ENCODE measurements at places on chromosomes 1 and 21. TPM values are rescaled to one million over a fixed set of nuclear protein-coding genes. Genes with fewer than 3 reads are reported as not detected.

- no peak for DNase-seq
Observed at GRCh38 chr1:87685311-87686135, 356.8 kb downstream of the LMO4 start.

- DNase-seq, result no peak
Observed at GRCh38 chr21:26818906-26819305, 26.3 kb downstream of the ADAMTS1 start.

DNA sequence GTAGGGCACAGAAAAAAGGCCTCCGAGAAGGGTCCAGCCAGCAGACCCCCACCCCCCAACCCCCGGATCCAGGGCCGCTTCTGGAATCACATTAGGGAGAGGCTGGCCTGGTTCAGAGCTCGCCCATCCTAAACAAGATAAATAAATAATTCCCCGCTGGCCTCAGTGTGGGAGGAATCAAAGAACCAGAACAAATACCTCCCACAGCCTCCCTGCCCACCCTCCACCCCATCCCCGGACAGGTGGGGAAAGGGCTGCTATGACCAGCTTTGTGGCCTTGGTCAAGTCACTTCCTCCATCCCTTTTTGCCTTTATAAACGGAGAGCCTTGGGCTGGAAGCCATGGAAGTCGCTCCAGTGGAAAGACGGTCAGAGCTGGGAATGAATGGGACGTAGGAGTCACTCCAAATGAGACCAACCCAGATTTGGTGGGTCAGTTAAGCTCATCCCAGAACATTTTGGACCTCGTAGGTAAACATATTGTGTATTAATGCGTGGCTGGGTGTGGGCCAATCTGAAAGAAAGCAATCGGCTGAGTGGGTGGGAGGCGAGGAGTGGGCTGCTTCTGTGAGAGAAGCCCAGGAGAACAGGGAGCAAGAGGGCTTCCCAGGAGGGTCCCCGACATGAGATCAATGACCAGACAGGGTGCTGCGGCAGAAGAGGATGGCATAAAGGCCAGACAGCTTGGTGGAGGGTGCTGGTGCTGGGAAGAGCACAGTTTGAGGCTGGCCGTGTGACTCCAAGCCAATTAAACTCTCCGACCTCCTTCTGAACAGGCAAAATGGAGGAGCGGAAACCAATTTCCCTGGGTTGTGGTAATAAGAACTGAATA lies 63.3 kb downstream of the MEF2D start:
- DNase-seq, result no peak

- no peak for DNase-seq
Observed at GRCh38 chr1:211859405-211859804, 28.8 kb upstream of the LPGAT1 start.

GRCh38 chr1:168477792-168478191 lies 66.0 kb downstream of the XCL2 start:
- no peak for DNase-seq

The USH2A gene
- not detected for total RNA-seq

Measured in kidney epithelial cell (primary cell).